ENCODE measurements at places on chromosomes 13 and 19.

DNA sequence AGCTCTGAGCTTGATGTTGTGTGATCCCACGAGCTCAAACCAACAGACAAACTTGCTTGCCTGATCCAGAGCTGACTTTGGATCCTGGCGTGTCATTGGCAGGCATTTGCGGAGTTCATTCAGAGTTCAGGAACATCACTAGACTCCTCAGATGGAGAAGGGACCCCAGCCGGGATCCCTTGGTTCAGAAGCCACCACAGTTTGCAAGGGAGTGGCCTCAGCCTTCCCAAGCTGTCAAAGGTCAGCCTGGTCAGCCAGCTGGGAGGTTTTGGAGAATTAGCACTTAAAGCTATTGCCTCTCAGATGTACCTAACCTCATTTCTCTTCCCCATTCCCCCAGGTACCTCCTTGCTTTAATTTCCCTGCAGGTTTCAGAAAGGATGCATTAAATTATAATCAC is 208.8 kb upstream of the SOX21 start:
- no peak for DNase-seq

- no peak for DNase-seq
These were observed 3.3 kb upstream of the PSMD8 start for GRCh38 chr19:38371081-38371480.

- no peak for DNase-seq
These were observed 29.8 kb upstream of the IL17D start for GRCh38 chr13:20673715-20674114.

GRCh38 chr19:51433043-51433442 is 15.6 kb upstream of the SIGLEC10 start:
- no peak for DNase-seq

GRCh38 chr13:76643596-76643995 is 242.6 kb downstream of the KCTD12 start:
- DNase-seq: no peak

DNA sequence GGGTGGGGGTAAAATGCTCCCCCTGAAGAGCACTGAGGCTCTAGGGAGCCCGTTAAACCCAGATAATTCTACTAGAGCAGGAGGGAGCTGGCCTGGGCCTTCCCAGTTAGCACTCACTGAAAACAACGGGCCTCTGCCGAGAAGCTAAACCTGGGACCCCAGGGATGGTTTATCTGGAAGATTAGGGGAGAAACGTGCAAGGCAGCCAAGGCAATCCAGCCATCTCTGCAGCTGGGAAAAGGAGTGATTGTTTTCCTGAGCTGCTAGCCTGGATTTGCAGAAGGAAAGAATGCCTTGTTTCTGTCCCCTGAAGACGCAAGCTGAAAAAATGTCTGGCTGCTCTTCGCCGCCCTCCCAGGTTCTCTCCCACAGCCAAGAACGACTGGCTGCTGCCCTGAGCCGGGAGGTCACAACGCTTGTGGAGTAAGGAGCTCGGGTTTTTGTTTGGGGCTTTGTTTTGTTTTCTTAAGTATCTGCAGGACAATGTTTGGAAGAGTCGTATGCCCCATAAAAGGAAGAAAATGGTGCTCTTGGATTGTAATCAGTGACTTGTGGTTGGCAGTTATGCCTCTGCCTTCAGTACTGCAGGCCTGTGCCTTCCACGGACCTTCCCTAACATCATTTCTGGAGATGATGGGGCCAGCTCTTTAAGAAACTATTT is 31.5 kb downstream of the COL4A2 start:
- DNase-seq: no peak

DNA sequence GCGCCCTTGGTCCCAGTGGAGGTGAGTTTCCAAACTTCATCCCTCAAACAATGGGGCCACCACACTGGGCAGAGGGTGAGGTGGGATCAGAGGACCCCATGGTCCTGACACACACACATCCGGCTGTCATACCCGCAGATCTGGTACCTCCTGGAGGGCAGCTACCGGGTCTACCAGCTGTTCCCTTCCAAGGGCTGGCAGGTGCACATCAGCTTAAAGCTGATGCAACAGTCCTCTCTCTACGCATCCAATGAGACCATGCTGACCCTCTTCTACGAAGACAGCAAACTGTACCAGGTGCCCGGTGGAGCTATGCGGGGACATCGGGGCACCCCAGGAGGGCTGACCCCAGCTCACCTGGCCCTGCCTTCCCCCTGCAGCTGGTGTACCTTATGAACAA is 14.0 kb upstream of the PSMD8 start:
- DNase-seq: no peak

GRCh38 chr13:112657850-112658445 is 31.9 kb upstream of the ATP11A start:
- no peak for DNase-seq
